Iris pigment epithelial cell (primary cell): ENCODE measurements at places on chromosomes 1 and 21.

DNA sequence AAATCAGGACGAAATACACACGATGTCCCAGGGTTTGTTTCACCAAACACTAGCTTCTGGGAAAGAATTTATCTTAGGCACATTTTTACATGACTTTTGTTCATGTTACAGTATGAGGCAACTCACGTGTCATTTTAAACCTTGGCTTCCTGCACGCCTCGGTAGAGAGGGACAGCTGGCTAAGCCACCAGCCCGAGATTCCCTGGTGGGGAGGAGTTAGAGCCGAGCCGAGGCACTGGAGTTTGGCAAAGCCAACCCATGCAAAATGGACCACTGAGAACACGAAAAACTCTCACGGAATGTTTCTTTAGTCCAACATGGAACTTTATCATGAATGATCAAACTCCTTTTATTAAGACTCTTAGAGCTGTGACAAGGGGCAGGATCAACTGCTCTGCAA is 240.0 kb downstream of the DYRK1A start:
- DNase-seq, result no peak

- no peak for DNase-seq
These were observed 685 bp upstream of the DDI2 start for GRCh38 chr1:15616373-15617172.

GRCh38 chr1:24933468-24933867 is 3.4 kb upstream of the RUNX3 start:
- DNase-seq, result no peak

- DNase-seq, result peak; percentile 33
These were observed 249.1 kb upstream of the NR5A2 start for GRCh38 chr1:199778324-199778955.

DNA sequence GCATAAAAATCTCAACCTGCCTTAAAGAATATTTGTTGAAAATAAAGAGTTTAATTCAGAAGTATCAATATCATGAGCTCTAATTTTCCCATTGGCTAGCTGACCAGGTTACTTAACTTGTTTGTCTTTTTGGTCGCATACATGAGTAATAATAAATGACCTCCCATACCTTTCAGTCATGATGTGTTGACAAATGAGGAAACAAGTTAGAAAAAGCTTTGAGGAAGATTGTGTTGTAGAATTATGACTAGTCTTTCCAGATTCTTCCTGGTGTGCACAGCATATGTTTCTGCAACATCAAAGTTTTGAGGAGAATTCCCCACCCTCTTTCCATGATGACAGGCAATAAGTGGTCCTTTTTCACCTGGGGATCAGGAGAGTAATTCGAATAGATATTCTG is 17.6 kb upstream of the PAPPA2 start:
- DNase-seq, result no peak

DNA sequence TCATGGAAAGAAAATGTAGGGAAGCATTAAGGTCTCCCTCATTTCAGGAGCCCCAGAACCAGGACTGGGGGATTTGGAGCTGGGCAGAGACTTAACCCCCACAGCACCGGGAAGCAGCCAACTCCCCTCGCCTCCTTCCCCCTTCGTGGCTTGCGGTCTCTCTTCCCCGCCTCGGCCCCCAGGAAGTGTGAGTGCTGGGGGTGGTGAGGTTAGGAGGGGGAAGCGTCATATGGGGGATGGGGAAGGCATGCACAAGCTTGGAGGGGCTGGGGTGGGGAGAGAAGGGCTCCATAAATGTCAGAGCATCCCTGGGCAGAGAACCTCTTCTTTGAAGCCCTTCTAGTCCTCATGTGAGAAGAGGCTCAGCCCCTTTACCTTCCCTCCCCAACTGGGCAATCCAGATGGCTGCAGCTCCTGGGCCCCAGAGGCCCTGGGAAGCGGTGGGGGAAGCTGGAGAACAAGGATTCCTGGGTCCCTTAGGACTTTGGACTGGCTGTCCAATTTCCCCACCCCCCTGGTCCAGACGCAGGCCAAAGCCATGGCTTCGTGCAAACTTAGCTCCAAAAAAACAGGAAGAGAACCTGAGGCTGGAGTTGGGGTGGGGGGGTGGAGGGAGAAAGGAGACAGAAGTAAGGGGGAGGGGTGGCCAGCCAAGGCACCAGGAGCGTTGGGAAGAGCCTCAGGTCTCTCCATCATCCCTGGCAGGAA is 7.8 kb downstream of the ZBTB7B start:
- DNase-seq, result no peak

GRCh38 chr1:160806784-160807183 is 10.8 kb downstream of the LY9 start:
- no peak for DNase-seq

GRCh38 chr1:219467524-219467923 is 145.4 kb downstream of the ZC3H11B start:
- no peak for DNase-seq

GRCh38 chr1:56915960-56916359 is 49.9 kb downstream of the C8B start:
- no peak for DNase-seq

GRCh38 chr1:156154317-156154749 is 948 bp downstream of the SEMA4A start:
- no peak for DNase-seq

DNA sequence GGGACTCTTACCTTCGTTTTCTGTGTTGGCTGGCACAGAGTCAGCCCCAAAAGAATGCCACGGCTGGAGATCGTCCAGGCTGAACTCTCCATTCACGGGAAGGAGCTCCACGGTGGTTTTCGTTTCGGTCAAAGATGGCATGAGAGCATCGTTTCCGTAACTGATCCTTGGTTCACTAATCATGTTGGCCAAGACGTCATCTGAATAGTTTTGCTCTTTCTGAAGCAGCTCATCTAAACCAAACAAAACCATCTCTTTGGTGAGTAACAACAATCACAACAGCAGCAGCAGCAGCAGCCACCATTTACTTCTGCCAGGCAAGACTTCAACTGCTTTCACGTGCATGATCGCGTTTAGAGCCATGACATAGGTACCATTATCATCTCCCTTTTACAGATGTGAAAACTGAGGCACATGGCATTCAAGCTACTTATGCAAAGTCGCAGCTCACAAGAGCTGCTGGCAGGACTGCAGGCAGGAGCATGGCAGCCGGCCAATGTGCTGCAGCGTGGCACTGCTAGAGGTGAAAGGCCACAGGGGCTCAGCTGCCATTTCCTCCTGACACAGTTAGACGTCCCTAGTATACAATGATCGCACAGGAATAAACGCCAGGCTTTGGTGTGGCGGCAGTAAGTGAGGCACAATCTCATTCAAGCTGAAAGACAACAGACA is 177.1 kb downstream of the GABPA start:
- DNase-seq, result no peak

DNA sequence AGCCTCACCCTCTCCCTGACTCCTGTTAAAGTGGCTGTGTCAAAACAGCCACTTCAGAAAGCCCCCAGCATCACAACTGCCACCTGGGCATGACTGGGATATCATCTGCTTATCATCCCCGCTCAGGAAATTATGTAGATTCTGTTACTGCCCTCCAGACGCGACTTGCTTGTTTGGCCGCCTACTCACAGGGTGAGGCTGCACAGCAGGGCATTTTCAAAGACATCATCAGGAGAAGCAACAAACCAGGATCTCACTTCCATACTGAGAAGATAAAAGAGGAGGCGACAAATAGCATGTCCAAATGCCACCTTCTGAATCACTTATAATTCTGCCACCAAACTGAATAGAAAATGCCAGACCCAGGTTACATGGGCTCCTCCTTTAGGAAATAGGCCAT is 94.8 kb downstream of the MIS18A start:
- DNase-seq, result no peak

DNA sequence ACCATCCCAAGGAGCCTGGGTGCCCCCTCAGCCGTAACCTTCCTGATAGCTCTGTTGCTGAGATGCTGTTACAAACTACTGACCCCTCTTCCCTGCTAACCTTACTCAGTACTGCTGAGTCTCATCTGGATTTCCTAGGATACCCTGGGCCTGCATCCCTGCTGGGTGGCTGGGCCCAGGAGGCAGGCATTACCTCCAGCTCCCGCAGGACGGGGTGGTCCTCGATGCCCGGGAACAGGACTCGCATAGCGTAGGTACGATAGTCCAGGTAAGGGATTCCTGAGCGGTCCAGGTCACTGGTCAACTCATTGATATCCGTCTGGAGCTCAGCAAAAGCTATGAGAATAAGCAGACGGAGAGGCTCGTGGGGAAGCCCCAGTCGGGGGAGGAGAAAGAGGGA is 131.9 kb upstream of the CD34 start:
- DNase-seq, result no peak

- no peak for DNase-seq
These were observed 8.0 kb downstream of the RNPEP start for GRCh38 chr1:201990427-201990826.

DNA sequence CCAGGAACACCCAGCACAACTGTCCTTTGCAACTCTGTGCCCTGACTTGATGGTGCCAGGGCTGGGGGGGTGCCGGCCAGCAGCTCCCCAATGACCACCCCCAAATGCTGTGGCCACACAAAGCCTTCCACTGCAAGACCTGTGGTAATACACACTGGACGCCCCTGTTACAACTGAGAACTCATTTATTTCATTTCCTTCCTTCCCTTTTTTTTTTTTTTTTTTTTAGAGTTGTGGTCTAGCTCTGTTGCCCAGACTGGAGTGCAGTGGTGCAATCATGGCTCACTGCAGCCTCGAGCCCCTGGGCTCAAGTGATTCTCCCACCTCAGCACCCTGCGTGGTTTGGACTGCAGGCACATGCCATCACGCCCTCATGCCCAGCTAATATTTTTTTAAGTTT is 25.2 kb downstream of the TP73 start:
- no peak for DNase-seq

- DNase-seq, result no peak
These were observed 436.8 kb downstream of the PTPRU start for GRCh38 chr1:29673228-29673500.

- DNase-seq, result no peak
These were observed 23.0 kb upstream of the WLS start for GRCh38 chr1:68255301-68255700.

DNA sequence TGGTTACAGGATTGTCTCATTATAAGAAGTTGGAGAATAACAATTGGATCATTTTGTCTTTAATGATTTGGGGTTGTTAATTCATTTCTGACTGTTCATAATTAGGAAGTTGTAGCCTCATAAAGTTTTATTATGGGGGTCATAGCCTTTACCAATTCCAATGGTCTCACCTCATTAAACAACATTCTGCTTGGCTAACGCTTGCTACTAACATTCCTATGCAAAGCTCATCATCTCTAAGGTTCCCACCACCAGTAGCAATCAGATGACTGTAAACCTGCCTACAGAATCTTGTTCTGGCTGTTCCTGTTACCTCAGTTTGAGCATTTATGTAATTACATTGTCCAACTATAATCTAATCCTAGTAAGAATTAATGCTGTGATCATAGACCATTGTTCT is 60.2 kb downstream of the ODF2L start:
- DNase-seq, result no peak

GRCh38 chr1:182765391-182765790 is 24.2 kb upstream of the NPL start:
- DNase-seq, result no peak

- DNase-seq, result no peak
These were observed 1352.7 kb downstream of the AMY1C start for GRCh38 chr1:105102371-105102770.

DNA sequence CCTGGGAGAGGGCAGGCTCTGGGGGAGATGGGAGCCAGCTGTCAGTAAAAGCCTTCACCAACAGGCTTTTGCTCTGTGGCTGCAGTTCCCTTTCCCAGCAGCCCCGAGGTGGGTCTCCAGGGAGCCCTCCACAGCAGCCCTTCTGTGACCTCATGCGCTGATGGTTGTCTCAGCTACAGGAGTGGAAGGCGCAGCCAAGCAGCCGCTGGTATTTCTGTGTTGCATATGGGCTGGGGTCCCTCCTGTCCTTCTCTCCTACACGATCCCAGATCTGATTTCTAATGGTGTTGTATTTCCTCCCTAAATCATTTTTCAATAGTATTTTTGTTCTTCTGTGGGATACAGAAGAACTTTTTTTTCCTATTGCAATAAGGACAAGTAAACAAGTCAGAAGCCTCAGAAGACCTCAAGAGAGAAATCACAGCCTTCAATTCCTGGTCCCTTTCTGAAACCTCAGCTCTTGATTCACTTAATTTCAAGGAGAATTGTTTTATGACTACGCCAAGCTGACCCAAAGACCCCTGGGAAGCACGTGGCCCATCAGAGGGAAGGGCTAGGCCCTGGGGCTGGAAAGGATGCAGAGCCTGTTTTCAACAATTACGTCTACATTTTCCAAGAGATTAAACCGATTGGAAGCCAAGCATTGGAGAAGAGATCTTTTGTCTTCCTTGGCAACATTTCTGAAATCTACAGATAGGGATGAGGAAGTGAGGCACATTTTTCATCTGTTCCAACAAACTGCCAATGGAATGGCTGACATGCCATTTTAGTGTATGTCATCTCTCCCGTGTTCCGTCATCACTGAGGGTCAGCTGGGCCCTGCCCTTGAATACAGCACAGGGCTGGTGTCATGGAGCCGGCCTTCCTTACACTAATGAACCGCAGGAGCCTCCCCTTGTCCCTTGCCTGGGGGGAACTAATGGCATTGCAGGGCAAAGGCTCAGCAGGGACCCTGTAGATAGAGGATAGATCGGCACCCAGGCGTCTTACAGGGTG is 42.0 kb upstream of the SCCPDH start:
- DNase-seq, result peak; percentile 30

DNA sequence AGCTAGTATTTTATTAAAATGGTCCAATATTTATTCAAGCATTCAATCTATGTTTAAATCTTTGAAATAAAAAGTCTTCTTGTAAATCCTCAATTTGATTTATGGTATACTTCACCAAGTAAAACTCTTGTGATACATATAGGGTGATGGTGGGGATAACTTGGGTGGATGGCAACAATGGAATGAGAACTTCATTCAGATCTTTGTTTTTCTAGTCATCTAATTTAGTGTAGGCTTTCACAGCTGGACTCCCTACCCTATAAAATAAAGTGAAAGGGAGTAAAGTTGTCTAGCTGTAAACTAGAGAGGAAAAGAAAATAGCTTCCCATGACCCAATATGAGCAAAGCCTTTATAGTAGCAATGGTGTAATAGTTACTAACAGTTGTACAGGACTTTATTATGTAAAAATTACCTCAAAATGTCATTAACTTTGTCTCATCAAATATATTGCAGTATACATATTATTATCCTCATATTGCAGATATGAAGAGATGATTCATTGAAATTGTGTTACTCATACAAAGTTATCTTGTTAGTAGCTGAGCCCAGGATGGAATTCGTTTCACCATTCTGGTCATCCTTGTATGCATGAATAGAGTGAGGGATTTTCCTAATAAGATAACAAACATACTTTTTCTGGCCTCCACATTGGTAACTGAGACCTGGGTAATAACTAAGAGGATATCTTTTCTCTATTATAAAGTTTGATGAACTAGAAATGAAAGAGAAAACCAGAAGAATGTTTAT is 1377.7 kb upstream of the ADGRL4 start:
- peak; percentile 55 for DNase-seq

GRCh38 chr21:45974073-45975019 is 7.2 kb upstream of the COL6A1 start:
- DNase-seq, result peak; percentile 60
